ENCODE measurements at places on chromosomes 1 and 21.

GRCh38 chr21:17501107-17502006 lies 11.5 kb upstream of the CXADR start:
- DNase-seq, result no peak

DNA sequence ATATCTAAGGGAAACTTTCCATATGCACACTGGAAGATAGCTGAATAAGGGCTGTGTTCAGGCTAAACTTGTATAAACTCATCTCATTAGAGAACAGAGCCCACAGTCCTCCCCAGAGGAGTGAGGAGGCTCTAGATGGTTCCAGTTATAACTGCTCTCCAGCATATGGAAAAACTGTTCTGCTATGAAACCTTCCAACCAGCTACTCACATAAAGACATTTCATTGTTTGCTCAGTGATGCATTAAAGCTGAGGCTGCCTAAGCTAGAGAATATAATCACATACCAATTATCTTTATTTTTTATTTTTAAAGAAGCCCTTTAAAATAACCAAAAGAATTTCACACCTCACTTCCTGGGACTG lies 13.3 kb downstream of the AHCYL1 start:
- DNase-seq, result no peak

DNA sequence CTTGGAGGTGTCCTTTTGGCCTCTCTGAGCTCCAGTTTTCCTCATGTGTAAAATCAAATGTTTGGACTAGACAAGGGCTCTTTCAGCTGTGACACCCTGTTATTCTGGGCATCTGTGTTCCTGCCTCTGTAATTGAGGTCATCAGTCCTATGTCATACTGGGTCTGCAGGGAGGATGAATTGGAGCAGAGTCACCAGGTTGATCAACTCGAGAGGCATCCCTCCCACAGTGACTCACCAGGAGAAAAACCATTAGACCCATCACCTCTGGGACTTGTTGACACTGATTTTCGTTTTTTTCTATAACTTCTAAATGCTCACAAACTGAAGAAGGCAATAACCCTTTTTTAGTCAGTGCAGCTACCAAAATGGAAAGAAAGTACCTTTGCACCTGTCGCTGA lies 82.2 kb downstream of the ST6GALNAC5 start:
- peak; percentile 13 for DNase-seq

- DNase-seq, result no peak
These were observed 78.8 kb upstream of the WDR26 start for GRCh38 chr1:224513383-224513782.

DNA sequence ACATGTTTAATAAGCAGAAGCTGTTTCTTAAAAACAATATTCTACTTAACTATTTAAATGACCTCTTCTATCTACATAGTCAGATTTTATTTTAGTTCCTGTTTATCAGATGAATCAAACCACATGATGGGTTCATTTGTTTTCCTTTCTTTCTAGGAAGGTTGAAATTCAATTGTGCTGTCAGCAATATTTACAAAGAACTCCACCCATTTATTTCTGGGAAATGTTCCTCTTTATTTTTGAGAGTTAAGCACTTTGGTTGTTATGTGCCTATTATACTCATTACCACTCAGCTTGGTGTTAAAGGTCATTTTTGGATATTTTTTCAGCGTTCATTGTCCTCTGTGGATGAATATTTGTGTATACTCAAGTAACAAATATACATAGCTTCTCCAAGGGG lies 84.9 kb downstream of the C4BPA start:
- no peak for DNase-seq

DNA sequence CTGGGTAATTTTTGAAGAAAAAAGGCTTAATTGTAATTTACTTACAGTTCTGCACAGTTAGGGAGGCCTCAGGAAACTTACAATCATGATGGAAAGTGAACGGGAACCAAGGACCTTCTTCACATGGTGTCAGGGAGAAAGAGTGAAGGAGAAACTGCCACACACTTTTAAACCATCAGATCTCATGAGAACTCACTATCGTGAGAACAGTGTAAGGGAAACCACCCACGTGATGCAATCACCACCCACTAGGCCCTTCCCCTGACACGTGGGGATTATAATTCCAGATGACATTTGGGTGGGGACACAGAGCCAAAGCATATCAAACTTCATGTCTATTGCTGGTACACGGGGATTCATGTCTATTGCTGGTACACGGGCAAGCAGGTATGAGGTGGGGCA lies 5.3 kb upstream of the SFT2D2 start:
- DNase-seq, result no peak

DNA sequence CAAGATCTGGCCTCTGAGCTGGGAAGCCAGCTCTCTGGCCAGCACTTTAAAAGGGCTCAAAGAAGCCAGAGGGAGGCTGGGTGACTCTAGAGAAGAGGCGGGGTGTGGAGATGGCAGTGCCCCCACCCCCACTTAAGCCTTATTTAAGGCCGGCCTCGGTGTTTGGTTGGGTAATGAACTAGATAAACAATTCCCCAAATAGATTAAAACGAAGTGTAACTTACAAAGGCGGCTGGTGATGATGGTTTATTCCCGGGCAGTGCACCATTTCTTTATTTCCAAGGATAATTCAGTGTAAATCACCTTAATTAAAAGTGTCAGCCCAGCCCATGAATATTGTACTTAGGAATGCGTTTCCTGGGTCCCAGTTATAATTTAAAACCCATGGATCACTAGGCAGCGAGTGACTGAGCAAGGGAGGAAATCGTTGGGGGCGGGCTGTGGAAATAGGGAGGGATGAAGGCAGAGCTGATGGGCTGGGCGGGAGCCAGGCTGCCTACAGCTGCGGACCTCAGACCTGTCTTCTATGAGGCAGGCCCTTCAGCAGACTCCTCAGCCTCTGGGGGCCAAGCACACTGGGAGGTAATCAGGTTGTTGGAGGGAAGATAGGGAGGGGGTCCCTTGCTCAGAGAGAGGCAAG lies 54.9 kb downstream of the TMEM53 start:
- no peak for DNase-seq

GRCh38 chr21:38416791-38417190 lies 81.5 kb downstream of the ERG start:
- peak; percentile 27 for DNase-seq

DNA sequence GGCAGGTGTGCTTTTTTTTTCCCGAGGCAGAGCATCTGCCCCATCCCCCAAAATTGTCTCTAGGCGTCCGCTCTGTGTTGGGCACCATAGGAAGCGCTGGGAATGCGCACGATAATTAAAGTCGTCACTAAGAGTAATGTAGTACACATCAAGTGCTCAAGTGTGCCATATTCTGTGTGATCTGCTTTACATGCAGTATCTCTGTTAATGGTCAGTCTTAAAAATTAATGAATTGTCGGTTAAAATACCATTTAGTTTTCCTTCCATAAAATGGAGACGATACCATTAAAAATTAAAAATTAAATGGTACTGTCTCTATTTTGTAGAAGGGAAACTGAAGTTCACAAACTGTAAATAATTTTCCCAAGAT lies 544 bp upstream of the CCT8 start:
- no peak for DNase-seq

- DNase-seq, result no peak
These were observed 14.4 kb upstream of the ZNF362 start for GRCh38 chr1:33241866-33242265.

DNA sequence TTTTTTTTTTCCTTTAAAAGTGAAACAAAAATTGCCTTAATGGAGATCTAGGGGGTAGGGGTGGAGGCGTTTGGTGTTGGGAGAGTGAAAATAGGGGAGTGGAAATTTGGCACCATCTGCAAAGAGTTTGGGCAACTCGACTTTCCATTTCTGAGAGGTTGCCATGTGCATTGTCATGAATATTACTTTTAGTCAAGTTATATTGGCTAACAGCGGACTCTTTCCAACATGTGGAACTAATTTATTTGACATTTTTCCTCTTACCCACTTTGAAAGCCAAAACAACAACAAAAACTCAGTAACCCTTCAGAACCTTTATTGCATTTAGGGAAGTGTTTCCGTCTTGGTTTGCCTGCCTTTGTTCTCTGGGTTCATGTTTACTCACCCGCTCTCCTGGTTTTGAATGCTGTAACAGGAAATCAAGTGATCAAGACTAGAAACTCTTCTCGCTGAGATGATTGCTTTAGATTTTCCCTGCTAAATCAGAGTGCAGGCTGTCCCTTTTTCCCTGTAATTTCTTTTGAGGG lies 70.4 kb downstream of the CACHD1 start:
- DNase-seq, result no peak

DNA sequence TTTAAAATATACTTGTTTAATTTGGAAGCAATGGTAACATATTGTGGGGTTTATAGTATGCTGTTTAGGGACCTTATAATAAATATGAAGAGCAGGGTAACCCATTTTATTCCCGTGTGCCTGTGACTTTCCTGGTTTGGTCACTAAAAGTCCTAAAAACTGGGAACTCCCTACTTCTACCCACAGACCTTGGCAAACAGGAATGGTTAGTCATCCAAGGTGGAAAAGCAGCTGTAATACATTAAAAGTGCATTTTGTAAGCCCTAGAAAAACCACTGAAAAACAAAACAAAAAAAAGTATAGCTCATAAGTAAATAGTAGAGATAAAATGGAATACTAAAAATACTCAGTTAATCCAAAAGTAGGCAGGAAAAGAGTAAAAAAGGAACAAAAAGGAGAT lies 538.9 kb downstream of the LMO4 start:
- DNase-seq, result peak; percentile 8

GRCh38 chr1:27873671-27874384 lies 1.5 kb downstream of the THEMIS2 start:
- no peak for DNase-seq

DNA sequence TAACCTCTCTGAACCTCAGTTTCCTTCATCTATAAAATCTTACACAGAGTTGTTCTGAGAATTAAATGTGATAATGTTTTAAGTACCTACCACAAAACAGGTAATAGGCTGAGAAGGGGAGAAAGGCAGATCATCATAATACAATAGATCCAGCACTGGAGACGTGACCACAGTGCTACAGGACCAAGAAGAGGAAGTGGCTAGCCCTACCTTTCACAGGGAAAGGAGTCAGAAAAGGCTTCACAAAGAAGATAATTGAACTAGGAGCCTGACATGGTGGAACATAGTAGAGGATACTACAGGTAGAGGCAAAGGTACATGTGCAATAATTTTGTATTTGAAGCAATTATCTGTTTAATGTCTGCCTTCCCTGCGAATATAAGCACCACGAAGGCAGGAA lies 45.1 kb downstream of the ERI3 start:
- no peak for DNase-seq

DNA sequence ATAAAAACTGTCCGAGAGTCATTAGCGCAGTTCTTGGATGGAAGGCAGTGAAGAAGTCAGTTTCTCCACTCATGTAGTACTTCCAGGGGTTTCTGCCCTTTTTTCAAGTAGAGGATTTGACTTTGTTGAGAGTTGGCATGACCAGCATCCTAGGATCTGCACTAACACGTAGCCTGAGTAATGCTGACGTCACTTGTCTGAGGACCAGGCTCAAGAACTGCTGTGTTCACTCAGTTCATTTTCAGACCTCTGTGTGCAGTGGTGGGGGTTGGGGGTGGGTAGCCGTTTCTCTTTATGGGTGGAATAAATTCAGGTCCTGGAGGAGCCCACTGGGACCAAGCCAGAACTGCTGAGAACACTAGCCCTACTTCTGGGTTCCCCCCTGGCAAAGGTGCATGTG lies 53.3 kb downstream of the MRPS6 start:
- peak; percentile 68 for DNase-seq

GRCh38 chr21:28427394-28428022 lies 565.2 kb downstream of the LTN1 start:
- peak; percentile 9 for DNase-seq

GRCh38 chr1:158011714-158012113 lies 18.3 kb downstream of the KIRREL1 start:
- no peak for DNase-seq

DNA sequence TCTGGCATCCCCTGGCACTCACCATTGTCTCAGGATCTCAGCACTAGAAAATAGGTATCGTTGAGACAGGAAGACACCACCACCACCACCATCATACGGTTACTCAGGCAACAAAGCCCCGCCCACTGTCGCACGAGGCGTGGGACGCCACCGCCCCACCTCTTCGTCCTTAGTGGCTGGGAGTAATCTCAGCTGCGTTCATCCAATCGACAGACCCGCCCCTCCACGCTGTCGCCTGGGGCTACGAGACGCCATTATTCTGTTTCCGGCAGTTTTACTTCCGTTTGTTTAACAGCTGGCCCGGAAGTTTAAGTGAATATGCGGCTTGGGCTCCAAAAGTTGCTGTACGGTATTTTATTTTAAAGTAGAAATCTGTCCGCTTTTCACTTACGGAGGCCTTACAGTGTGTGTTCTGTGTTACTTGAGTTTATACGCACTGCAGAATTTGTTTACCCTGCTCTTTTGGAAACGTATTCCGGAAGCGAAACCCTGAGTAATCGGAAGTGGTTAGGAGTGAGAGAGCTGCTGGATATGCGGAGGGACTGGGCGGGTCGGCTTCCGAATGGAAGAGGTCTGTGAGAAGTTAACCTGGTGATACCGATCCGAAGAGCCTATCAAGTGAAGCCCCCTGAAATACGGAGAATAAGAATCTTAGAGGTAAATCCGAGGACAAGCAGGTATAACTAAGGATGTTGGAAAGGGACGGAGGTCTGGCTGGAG lies at the start of the genes BLZF1 and NME7:
TSS of gene BLZF1 (plus strand) at position 510 of the 720 bp plus-strand sequence. CDS start 1,328 bp downstream, outside the sequence.
TSS of gene NME7 (minus strand) at position 112 of the 720 bp plus-strand sequence. CDS start at position 25, 87 bp downstream.
- peak; percentile 96 for DNase-seq

DNA sequence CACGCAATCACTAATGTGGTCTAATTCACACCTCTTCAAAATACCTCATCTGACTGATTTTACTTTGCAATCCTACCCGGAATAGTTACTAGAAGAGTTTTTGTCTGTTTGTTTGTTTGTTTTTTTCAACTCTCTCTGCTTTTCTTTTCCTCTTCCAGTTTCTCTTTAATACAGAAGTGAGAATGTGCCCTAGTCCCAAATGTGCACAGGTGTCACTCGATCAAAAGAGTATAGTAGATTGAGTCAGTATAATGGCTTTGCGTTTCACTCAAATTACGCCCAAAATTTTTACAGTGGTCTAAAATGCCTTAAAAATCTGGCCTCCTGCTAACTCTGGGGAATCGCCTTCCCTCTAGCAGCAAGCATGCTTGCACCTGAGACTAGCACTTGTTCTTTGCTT lies 1536.8 kb downstream of the KCNT2 start:
- no peak for DNase-seq

DNA sequence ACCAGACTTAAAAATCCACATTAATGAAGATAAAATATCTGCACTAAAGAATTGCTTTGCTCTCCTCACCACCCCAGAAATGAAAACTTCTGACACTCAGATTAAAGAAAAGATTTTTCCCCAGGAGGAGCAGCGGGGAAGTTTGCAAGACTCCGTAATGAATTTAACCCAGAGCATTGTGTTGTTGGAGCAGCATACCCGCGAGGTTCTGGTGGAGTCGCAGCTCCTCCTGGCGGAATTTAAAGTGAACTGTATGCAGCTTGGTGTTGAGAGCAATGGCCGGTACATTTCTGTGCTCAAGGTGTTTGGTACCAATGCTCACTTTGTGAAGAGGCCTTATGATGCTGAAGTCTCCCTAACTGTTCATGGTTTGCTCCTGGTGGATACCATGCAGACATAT lies 46.4 kb downstream of the VPS13D start:
- DNase-seq, result no peak

- peak; percentile 50 for DNase-seq
These were observed 712 bp downstream of the DEGS1 start for GRCh38 chr1:224183591-224184312.

Measured in RWPE1 (cell line).